ENCODE measurements at places on chromosomes 2 and 18. TPM values are rescaled to one million over a fixed set of nuclear protein-coding genes. Genes with fewer than 3 reads are reported as not detected.

GRCh38 chr2:173990245-173990644 lies 25.1 kb upstream of the SP3 start:
- no peaks in the 10 kb centered on the region for H3K36me3 ChIP-seq
- H3K4me3 ChIP-seq: no peak overlapping the region
- no peak overlapping the region for H3K27ac ChIP-seq

DNA sequence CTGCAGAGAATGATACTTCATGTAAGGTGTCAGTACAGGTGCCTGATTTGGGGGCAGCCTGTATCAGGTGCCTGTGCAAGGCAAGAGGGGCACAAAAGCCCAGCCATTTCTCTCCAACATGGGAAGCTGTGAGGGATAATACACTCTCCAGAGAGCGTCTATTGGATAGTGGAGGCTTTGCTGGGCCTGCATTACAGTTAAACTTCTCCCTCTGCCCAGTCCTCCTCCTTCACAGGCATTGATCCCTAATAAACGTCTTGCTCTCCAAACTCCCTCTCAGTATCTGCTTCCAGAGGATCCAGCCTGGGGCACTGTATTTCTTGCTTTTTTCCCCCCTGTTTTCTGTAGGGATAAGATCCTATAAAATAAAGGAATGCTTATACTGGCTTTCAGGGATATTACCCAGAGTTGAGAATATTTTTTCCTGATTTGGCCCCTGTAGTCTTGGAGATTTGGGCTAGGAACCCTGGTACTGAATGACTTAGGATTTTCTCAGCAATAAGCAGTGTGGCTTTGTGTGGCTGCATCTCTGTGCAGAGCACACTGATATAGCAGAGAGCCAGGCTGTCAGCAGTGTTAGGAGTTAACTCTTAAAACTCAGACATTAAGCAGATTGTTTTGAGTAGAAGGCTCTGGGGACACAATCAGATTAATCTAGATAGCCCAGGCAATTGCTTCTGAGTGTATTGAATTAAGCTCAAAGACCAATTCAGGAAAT lies 330.6 kb downstream of the CYRIA start:
- peaks cover 25% of the 10 kb centered on the region for H3K4me1 ChIP-seq
- H3K27ac ChIP-seq: no peak overlapping the region
- peaks cover 38% of the 10 kb centered on the region for H3K27me3 ChIP-seq
- H3K36me3 ChIP-seq: peaks cover 5% of the 10 kb centered on the region
- no peak overlapping the region for H3K4me3 ChIP-seq

DNA sequence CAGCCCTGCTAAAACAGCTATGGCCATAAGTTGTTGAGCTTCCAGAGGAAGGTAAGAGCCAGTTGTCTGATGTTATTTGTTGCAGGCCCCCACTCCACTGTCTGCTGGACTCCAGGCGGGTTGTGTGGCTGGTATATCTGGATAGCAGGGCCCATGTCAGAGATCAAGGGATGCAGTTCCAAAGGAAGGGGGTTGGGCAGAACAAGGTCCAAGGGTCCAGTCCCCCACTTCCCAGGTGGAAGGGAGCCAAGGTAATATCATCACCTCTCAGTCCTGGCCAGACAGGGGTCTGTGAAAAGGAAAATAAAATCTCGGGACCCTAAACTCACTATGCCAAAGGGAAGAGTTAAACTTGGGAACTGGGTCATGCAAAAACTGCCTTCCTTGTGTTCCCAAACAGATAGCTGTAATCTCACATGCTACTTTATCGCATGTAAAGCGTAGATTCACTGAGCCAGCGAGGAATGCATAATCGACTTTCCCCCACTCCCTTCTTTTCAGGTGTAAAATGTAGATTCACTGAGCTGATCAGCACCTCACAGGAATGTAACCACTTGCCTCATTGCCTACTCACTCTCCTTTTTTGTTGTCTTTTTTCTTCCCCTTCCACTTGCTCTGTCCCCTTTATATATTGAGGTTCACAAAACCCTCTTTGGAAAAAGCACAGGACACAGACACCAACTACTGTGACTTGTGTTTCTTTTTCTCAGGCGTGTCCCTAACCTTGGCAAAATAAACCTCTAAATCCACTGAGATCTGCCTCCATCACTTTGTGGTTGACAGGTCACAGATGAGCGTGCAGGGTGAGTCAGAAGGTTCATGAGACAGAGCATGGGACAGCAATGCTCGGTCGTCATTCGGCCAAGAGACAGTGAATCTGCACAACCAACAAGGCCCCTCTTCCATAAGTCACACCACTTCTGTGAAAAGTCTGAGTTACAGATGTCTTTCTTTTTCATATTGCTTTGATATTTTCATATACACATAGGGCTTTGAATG lies 255.3 kb upstream of the SIX2 start:
- H3K36me3 ChIP-seq: no peaks in the 10 kb centered on the region
- peak overlapping the region; percentile 69 for H3K27ac ChIP-seq
- no peak for DNase-seq
- peaks cover 33% of the 10 kb centered on the region for H3K27me3 ChIP-seq
- H3K4me3 ChIP-seq: no peak overlapping the region

DNA sequence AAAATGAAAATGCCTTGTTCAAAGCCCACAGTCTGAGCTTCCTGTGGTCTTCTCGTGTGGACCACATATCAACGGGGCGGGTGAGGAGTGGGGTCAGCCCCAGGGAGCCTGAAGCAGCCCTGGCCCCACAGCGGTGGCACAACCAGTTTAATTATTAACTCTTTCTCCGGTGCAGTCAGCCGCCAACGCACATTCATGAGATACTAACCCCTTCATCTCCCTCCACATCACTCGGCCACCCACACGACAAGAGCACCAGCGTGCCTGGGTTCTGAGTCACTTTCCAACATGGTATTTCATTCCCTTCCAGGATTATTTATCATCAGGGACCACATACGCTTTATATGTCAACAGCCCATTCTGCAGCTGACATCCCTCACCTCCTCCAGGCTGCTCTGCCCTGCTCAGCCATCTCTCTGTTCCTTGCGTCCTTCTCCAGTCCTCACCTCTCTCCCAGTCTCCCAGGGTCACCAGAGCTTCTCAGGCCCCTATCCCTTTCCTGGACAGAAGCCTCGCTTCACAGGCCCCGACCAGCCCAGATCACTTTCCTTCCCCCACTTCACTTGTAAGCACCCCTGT lies 48.0 kb upstream of the ID2 start:
- H3K27ac ChIP-seq: peak overlapping the region; percentile 44
- peaks cover 65% of the 10 kb centered on the region for H3K4me1 ChIP-seq
- H3K27me3 ChIP-seq: no peaks in the 10 kb centered on the region
- DNase-seq: no peak
- H3K36me3 ChIP-seq: no peaks in the 10 kb centered on the region
- no peak overlapping the region for H3K4me3 ChIP-seq

DNA sequence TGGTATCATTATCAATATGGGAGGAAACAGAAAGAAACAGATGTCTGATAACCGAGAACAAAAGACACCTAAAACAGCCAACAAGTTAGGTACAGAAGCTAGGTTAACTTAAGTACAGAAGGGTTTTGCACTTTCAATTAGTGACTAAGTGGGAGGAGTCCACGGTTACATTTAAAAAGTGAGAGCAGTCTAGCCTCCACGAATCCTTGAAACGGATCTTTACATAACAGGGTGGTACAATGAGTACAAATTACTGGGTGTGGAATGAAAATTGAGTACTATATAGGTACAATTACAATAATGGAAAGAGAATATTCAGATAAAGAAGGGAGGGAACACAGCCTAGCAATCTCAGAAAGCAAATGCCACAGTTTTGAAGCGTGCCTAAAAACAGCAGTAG lies 76.6 kb downstream of the TLK1 start:
- H3K4me1 ChIP-seq: peaks cover 22% of the 10 kb centered on the region
- H3K27ac ChIP-seq: peak overlapping the region; percentile 53
- H3K4me3 ChIP-seq: no peak overlapping the region
- DNase-seq: no peak
- peaks cover 7% of the 10 kb centered on the region for H3K36me3 ChIP-seq
- H3K27me3 ChIP-seq: no peaks in the 10 kb centered on the region

- no peak for DNase-seq
- H3K27me3 ChIP-seq: peaks cover 9% of the 10 kb centered on the region
- peak overlapping the region; percentile 95 for H3K27ac ChIP-seq
Measured at GRCh38 chr2:75561566-75562512, 1.1 kb upstream of the EVA1A start.

- H3K4me1 ChIP-seq: peaks cover 13% of the 10 kb centered on the region
- DNase-seq: no peak
- H3K36me3 ChIP-seq: peaks cover 3% of the 10 kb centered on the region
- H3K27me3 ChIP-seq: no peaks in the 10 kb centered on the region
- H3K27ac ChIP-seq: no peak overlapping the region
- no peak overlapping the region for H3K4me3 ChIP-seq
Measured at GRCh38 chr2:241154915-241155314, 4.6 kb downstream of the PPP1R7 start.

- H3K4me1 ChIP-seq: peaks cover 11% of the 10 kb centered on the region
- H3K27ac ChIP-seq: peak overlapping the region; percentile 94
- no peak overlapping the region for H3K4me3 ChIP-seq
Measured at GRCh38 chr18:21112140-21112473, 494 bp upstream of the ROCK1 start.

- H3K27me3 ChIP-seq: peaks cover 40% of the 10 kb centered on the region
- H3K4me1 ChIP-seq: peaks cover 10% of the 10 kb centered on the region
- H3K27ac ChIP-seq: no peak overlapping the region
- DNase-seq: no peak
Measured at GRCh38 chr2:56192664-56193305, 9.0 kb downstream of the CCDC85A start.

- no peak for DNase-seq
- H3K27ac ChIP-seq: no peak overlapping the region
- H3K27me3 ChIP-seq: peaks cover 9% of the 10 kb centered on the region
- H3K4me3 ChIP-seq: no peak overlapping the region
- no peaks in the 10 kb centered on the region for H3K36me3 ChIP-seq
Measured at GRCh38 chr2:152019732-152020131, 79.1 kb downstream of the CACNB4 start.

DNA sequence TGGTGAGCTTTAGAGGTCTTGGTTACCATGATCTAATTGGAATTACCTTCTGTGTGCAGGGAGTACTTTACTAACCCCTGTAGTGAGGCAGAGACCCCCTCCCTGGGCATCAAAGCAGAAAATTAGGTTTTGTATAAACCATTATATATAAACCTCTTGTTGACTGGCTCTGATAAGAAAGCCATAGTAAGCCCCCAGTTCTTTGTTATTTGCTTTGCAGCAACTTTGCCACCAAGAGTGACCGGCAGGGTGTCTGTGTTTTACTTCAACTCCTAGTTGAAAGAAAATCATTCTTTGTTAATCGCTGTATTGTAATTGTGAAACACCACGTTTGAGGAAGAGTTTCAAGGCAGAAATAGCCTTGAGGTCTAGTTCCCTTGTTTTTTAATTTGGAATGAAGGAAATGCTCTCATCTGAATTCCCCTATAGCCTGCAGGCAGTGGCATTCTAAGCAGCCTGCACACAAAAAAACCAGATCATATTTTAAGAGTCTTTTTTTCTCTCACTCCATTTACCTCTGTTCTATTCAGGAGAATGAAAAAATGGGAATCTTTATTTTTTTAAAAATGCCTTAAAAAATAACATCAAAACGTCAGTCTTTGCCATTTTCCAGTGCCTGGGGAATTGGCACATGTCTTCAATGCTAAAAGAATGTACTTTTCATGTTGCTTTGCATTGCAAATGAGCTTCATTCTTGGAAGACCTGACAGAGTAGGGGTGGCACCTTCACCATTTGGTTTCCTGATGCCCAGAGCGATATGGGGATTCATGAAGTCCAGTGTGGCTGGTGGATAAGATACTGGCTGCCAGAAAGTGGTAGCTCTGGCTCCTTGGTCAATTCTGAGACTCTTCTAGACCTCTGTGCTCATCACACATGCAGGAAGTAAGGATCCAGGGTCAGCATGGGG lies 338.1 kb downstream of the SLC4A3 start:
- H3K27me3 ChIP-seq: peaks cover 9% of the 10 kb centered on the region
- DNase-seq: no peak
- no peak overlapping the region for H3K27ac ChIP-seq
- H3K36me3 ChIP-seq: no peaks in the 10 kb centered on the region

GRCh38 chr2:39568116-39568515 lies 97.6 kb upstream of the TMEM178A start:
- peaks cover 5% of the 10 kb centered on the region for H3K36me3 ChIP-seq
- no peak overlapping the region for H3K27ac ChIP-seq
- peaks cover 4% of the 10 kb centered on the region for H3K27me3 ChIP-seq
- H3K4me1 ChIP-seq: peaks cover 7% of the 10 kb centered on the region
- H3K4me3 ChIP-seq: no peak overlapping the region

DNA sequence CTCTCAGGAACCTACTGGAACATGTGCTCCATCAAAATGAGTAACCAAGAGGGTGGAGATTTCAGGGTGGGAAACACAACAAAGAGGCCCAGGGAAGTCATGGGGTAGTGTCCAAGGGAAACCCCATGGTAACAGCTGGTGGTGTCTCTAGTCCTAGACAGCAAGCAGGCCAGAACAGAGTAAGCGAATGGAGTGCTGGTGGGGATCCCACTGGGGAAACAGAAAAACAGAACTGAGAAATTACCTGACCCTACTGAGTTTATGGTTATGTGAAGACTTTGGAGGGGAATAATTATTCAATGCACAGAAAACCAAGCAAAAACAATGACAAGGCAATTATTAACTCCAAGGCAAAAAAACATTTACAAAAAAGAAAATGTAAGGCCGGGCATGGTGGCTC lies 16.9 kb downstream of the ERCC3 start:
- no peaks in the 10 kb centered on the region for H3K27me3 ChIP-seq
- H3K4me1 ChIP-seq: no peaks in the 10 kb centered on the region
- H3K4me3 ChIP-seq: no peak overlapping the region
- DNase-seq: no peak
- H3K27ac ChIP-seq: no peak overlapping the region
- peaks cover 32% of the 10 kb centered on the region for H3K36me3 ChIP-seq

GDF7 gene
- 0.17 TPM for total RNA-seq

UGT1A3 gene
- not detected for total RNA-seq

NTSR2 gene
- not detected for total RNA-seq

GLI2 gene
- 2.3 TPM for total RNA-seq

KCNG3 gene
- total RNA-seq: 0.16 TPM

LYG1 gene
- 3.3 TPM for total RNA-seq

SLC20A1 gene
- total RNA-seq: 62.0 TPM

ADAM23 gene
- total RNA-seq: 19.9 TPM

UGT1A8 gene
- total RNA-seq: not detected

SPC25 gene
- 15.8 TPM for total RNA-seq
